Stimulated activated CD4-positive, alpha-beta T cell treated with anti-CD3 and anti-CD28 coated beads, TNF-alpha, amount 100 ng/mL, for 48 hours (primary cell): ENCODE measurements at places on chromosomes 2 and 18.
A peak's percentile ranks its signal among the peaks of the same experiment; 100 is the strongest.

DNA sequence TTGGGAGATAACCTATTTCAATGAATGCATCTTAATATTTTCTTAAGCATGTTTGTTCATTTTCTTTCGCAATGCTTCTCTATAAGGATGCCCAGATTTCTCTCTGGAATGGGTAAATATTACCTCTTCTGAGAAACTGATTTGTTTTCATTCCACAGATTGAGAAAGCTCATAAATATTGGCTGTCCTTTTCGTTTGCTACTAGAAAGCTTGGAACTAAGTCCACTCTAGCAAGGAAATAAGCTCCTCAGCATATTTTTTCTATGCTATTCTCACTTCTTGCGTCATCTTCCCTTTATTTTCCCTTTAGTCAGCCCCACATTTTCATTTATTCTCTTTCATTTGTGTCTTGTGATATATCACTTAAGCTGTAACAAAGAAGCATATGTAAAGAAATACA is 76.3 kb downstream of the ANTXR1 start:
- DNase-seq = no peak

DNA sequence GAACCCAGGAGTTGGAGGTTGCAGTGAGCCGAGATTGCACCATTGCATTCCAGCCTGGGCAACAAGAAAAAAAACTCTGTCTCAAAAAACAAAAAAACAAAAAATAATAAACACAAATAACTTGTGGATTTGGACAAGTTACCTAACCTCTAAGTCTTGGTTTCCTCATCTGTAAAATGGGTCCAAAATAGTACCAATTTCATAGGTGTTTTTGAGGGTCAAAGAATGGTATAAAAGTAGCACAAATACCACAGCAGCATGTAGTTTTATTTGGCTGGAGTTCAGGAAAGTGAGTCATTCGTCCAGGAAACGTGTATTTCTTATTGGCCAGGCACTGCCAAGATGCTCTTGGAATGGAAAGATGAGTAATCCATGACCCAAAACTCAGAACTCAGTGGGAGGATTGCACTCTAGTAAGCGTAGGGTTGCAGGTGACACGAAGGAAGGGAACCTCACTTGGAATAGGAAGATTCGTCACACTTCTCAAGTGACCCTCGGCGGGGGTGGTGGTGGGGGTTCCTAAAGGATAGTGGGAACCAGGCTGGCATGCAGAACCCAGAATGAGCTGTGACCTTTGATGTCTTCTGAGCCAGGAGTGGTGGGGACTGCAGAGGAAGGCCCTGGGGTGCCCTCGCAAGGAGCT is 24.4 kb downstream of the GRHL1 start:
- no peak for DNase-seq

GRCh38 chr2:239145106-239145505 is 255.7 kb downstream of the HDAC4 start:
- DNase-seq = no peak

DNA sequence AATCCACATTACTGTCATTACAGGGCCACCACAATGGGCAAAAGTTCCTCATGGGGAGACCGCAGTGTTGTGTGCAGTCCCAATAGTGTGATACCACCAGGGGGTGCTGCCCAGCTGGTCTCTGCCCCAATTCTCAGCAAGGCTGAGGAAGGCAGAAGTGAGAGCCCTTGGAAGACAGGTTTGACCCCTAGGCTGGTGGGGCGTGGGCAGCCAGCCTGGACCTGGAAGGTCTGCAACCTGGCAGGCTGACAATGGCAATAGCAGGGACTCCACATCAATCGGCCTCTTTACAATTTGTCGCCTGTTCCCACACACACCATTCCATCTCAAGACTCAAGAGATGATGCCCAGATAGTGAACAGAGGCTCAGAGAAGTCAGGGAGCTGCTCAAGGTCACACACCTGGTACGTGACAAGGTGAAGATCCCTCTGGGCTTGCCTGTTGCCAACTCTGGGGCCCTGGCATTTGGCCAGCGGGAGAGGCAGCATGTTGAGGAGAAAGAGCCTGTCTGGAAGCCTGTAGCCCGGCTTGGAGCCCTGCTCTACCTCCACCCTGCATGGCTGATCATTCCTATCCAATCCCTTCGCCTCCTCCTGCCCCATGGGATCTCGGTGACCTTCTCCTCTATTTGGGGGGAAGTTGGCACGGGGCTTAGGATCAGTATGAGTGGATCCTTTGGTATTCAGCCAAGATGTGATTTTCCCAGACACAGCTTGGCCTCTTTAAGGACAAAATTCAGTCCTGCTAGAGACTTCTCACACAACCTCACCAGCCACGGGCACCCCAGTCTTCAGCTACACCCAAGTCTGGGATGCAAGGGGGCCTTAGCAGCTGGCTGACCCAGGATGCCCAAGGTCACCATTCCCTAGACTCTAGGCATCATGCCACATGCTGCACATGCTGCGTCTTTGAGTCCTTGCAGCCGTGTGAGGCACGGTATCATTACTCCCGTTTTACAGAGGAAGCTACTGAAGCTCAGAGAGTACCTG is 2.9 kb upstream of the ATOH8 start:
- DNase-seq = no peak

DNA sequence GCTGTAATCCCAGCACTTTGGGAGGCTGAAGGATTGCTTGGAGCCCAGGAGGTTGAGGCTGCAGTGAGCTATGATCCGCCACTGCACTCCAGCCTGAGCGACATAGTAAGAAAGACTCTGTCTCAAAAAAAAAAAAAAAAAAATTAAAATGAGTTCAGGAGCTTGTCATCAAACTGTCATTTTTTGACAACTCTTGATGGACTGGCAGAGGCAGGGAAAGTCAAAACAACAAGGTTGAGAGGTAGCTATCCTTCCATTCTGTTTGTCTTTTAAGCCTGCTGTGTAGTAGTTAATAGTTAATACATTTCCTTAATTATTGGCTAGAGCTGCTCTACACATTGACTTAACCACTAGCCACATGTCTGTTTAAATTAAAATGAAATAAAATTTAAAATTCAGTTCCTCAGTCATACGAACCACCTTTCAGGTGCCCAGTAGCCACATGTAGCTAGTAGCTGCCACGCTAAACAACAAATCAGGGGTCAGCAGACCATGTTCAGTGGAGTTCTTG is 22.7 kb downstream of the DPYSL5 start:
- DNase-seq = no peak

DNA sequence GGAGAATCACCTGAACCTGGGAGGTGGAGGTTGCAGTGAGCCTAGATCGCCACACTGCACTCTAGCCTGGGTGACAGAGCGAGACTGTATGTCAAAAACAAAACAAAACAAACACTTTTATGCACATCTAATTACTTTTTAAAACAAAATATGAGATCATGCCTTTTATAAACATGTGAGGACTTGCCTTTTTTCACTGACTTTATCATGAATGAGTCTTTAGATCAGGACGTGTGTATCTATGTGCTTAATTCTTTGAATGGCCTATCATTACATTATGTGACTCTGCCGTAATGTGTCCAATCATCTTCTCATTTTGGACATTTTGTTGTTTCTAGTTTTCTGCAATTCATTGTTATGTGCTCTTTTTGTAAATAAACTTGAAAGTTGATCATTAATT is 58.7 kb downstream of the FAM117B start:
- no peak for DNase-seq

GRCh38 chr2:239064253-239064652 is 216.4 kb downstream of the TWIST2 start:
- DNase-seq = no peak

DNA sequence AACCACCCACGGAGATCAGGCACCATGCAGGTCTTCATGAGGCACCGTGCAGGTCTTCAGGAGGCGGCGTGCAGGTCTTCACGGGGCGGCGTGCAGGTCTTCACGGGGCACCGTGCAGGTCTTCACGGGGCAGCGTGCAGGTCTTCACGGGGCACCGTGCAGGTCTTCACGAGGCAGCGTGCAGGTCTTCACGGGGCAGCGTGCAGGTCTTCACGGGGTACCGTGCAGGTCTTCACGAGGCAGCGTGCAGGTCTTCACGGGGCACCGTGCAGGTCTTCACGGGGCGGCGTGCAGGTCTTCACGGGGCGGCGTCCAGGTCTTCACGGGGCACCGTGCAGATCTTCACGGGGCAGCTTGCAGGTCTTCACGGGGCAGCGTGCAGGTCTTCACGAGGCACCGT is 350.4 kb upstream of the PKDCC start:
- DNase-seq = no peak

- DNase-seq = no peak
These were observed 23.5 kb downstream of the MAL start for GRCh38 chr2:95048825-95049682.

DNA sequence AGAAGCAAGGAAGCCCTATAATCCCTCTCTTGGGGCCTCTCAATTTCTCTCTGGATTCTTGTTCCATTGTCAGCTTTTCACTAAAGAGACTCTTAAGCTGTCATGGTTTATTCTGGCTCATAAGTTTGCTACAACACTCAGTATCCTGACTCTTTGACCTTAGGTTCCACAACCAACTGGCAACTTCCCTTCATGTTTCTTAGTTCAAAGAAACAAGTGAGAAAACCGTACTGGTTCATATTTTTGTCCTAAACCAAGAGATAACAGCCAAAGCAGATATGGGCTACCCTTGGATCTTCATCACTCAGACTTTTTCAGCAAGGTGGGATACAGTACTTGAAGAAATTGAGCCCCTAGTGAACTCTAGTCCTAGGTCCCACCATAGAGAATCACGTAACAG is 109.9 kb upstream of the CRIM1 start:
- DNase-seq = no peak

DNA sequence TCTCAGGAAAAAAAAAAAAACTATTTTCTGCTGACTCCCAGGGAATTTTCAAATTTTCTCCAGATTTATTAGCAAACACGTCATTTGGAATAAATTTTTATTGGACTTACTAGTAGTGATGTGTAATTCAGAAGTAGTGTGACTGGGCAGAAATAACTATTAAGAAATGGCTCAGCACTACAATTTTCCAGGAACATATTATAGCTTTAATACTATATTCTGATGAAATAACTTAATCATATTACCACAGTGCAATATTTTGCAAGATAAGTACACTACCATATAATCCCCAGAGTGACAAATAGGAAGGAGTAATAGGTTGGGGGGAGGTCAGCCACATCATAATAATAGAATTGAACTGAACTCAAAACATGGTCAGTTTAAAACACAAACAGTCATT is 19.7 kb upstream of the TNFAIP6 start:
- DNase-seq = no peak

DNA sequence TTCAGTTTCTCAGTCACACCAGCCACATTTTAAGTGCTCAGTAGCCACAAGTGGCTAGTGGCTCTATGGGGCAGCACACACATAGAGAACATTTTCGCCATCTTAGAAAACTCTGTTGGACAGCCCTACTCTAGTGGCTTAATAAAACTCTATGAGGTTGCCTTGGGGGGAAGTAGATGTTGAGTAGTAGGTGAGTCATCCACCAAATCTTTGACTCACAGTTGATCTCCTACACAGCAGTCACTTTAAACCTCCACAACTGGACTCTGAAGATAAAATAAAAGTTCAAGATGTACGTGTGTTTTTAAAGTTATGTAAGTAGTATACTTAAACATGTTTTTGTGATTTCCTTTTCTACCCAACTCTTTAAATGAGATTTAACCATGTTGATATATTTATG is 379.0 kb downstream of the SETBP1 start:
- DNase-seq = no peak

- DNase-seq = no peak
These were observed 2.7 kb downstream of the TMEM163 start for GRCh38 chr2:134715932-134716643.

DNA sequence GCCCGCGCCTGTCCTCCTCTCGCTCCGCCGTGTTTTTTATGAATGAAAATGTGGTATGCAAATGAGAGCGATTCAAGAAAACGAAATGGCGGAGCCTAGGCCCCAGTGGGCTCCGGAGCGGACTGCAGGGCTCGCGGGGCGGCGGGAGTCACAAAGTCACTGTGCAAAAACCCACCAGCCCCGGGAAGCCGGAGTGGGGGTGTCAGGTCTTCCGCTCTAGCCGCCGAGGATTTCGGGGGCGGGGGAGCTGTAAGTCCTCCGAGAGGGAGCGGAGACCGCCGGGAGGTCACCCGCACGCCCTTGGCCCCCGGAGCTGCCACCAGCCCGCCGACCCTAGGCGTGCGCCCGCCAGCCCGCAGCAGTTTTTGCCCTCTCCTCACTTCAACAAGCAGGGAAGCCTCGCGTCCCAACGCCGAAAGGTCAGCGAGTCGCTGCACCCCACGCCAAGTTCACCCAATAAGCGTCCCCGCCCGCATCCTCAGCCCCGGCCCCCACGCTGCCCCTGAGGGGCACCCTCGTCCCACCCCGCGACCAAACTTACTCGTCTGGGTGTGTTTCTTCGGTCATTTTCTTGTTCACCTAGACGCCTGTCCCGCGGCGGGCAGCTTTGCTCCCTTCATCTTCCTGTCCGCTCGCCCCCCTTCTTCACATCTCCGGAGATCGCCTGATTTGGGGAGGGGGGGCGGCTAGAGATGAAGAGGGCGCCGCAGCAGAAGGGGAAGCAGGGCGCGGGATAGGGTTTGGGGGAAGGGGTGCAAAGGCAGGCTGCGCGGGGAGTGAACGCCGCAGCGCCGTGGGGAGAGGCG is 775 bp downstream of the SPRED2 start:
- DNase-seq = peak; percentile 8

GRCh38 chr2:221308507-221309066 is 263.5 kb downstream of the EPHA4 start:
- DNase-seq = no peak

- no peak for DNase-seq
These were observed 139.8 kb downstream of the LTBP1 start for GRCh38 chr2:33086400-33087015.

DNA sequence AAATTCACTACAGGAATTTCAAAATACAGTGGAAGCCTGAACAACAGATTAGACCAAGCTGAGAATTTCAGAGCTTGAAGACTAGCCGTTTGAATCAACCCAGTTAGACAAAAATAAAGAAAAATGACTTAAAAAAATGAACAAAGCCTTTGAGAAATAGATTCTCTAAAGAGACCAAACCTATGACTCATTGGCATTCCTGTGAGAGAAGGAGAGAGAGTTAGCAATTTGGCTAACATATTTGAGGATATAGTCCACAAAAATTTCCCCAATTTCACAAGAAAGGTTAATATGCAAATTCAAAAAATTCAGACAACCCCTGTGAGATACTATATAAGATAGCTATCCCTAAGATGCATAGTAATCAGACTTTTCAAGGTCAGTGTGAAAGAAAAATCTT is 78.0 kb downstream of the MYO3B start:
- DNase-seq = no peak

GRCh38 chr2:124666976-124667375 is 641.9 kb downstream of the CNTNAP5 start:
- DNase-seq = no peak

DNA sequence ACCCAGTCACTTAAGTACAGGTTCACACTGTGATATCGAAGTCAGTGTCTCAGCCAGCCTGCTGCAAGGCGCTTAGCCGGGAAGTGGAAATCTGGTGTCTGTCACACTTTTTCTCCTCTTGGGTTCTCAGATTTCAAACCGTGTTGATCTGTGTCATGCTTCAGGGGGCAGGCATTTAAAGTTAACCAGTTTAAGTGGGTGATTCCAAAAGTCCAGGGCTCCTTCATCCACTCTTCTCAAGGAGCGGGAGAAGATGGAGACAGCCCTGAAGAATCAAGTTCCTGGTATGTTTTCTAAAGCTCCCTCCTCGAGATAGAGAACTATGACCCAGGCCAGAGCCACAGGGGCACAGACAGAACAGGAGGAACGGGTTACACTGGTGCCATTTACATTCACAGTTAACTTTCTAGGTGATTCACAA is 331.7 kb downstream of the GBX2 start:
- no peak for DNase-seq

- no peak for DNase-seq
These were observed 43.4 kb downstream of the CTDP1 start for GRCh38 chr18:79723036-79723435.
